ENCODE measurements at places on chromosomes 7 and 10.

DNA sequence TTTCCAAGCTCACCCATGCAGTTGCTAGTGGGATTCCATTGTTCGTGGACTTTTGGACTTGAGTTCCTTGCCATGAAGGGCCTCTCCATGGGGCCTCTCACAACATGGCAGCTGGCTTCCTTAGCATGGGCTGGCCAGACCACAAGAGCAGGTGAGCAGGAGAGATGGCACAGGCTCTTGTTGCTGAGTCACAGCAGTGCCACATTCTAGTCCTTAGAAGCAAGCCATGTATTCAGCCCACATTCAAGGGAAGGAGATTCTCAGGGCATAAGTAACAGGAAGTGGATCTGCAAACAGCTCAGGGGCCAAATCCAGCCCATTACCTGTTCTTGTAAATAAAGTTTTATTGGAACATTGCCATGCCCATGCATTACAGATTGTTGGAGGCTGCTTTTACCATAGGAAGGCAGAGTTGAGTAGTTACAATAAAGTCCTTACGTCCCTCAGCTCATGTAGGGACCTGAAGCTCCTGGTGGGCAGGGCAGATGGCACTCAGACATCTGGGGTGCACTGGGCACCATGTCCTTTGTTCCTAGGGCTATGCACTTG is 481.5 kb upstream of the FOXK1 start:
- DNase-seq, result no peak

- DNase-seq, result no peak
These were observed 24.5 kb upstream of the ZNF488 start for GRCh38 chr10:47408606-47409005.

- DNase-seq, result no peak
These were observed 129.0 kb downstream of the DIP2C start for GRCh38 chr10:560314-560992.

- no peak for DNase-seq
These were observed 235.1 kb downstream of the FOXP2 start for GRCh38 chr7:114649689-114650088.

- no peak for DNase-seq
These were observed 34.5 kb upstream of the RHOBTB1 start for GRCh38 chr10:60978287-60979115.

GRCh38 chr7:158973941-158974785 is 117.8 kb downstream of the DYNC2I1 start:
- no peak for DNase-seq

GRCh38 chr7:33705333-33705833 is 200.0 kb upstream of the BMPER start:
- no peak for DNase-seq

- no peak for DNase-seq
These were observed 442.5 kb downstream of the XPNPEP1 start for GRCh38 chr10:109480836-109481235.

- DNase-seq, result no peak
These were observed 8.3 kb downstream of the EBF3 start for GRCh38 chr10:129955601-129956285.
